ENCODE measurements at places on chromosomes 3 and 15. TPM values are rescaled to one million over a fixed set of nuclear protein-coding genes. Genes with fewer than 3 reads are reported as not detected.

DNA sequence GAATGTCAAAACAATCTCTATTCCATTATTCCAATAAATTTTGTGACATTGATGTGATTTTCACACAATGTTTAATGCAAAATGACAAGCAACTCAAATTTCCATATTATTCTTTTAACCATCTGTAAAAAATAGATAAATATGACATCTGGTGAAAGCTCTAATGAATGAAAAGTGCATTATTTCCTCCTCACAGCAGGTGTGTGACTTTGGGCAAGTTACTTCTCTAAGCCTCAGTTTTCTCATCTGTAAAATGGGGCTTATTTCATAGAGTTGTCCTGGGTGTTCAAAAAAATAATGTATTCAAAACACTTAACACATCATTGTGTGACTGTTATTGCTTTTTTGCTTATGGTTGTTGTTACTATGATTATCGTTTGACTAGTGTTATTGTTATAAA, 70.4 kb downstream of the THBS1 start:
- DNase-seq: no peak

FAM240A gene
- not detected for total RNA-seq

GRCh38 chr3:119019767-119020518, 14.7 kb downstream of the IGSF11 start:
- DNase-seq: no peak

GOLGA8S gene
- not detected for total RNA-seq

- DNase-seq: no peak
These were observed 948.2 kb upstream of the CFAP20DC start for GRCh38 chr3:59998058-59998457.
